K562 (cell line): ENCODE measurements at places on chromosomes 6 and 20.
A peak's percentile ranks its signal among the peaks of the same experiment; 100 is the strongest.

GRCh38 chr6:53279293-53279692 is 69.5 kb downstream of the ELOVL5 start:
- no peak for DNase-seq

GRCh38 chr20:40591119-40591518 is 97.9 kb downstream of the MAFB start:
- no peak for DNase-seq

- DNase-seq = peak; percentile 85
Measured at GRCh38 chr6:35736253-35736894, 458 bp upstream of the ARMC12 start.

DNA sequence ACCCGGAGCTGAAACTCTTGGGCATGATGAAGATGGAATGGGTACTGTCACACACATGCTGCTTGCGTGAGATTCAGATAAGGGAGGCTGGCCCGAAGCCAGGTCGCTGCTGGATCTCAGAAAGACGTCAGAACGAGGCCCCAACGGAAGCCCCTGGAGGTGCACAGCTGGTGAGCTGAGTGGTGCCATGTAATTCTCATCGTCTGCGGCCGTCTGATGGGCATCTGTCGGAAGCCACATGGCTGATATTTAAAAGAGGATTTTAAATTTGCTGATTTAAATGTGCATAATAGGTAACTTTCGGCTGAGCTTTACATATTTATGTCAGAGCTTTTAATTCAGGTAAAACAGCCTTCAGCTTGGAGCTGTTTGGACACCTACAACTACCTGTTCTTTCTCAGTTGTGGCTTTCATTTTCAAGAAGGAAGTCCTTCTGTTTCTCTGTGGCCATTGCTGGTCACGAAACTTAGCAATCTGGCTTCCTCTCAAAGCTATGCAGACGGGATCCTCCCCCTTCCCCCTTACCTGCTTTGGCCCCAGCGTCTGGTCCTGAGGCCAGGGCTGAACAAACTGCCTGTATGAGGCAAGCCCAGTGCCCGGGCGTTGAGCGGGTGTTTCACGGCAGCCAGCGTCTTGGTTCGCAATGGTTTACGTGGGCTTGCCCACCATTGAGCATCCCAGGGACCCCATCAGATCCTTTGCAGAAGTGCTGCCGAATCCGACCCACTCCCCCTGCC is 9.2 kb downstream of the SLCO4A1 start:
- DNase-seq = peak; percentile 40

- DNase-seq = no peak
Measured at GRCh38 chr20:42461965-42462593, 727.6 kb downstream of the PTPRT start.

DNA sequence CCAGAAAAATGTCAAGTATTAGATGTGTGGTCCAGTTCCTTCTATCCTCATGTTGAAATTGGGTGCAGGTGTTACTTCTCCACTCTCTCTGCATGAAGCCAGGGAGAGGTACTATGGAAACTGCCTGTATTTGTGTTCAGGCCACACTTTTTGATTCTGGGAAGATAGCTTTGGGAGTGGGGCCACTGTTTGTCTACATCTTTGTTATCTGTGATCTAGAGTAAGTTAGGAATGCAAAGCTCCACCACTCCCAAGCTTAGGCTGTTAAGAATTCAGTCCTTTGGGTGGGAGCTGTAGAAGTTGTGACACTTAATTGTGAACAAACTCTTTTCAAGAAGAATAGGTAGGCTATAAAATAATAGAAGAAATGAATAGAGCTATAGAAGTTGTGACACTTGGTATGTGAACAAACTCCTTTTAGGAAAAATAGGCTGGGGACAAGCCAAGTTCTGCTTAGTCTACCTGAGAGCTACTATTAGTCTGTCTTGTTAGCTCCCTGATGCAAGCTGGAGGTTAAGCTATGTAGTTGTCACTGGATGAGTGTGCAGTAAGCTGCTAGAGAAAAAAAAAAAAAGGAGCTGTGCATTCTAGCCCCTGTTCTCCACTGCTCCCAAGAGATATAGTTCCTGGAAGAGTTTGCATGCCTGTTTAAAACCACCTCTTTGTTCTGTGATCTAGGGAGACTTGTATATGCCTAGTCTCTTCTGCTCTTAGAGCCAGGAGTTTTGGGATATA is 7.1 kb upstream of the GFRAL start:
- no peak for DNase-seq

GRCh38 chr20:31474097-31474436 is 860 bp downstream of the DEFB124 start:
- no peak for DNase-seq
